ENCODE measurements at places on chromosomes 6 and 20.

DNA sequence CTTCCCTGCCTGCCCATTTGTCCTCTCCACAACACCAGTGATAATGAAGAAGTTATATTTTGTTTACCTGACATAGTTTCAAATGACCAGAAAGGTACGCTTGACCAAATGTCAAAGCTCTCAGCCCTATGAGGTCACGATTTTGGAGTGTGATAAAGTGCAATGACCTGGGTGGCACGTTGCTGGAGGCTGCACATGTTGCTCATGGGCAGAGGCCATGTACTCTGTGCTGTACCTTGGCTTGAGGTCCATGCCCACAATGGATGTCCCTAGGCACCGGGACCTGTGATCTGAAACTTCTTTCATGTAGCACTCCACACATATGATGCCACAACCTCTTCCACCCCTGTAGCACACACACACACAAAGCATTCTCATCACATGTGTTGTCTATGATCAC, 164.0 kb upstream of the HEY2 start:
- no peak for DNase-seq

- no peak for DNase-seq
Observed at GRCh38 chr6:128532827-128533226, 12.4 kb upstream of the PTPRK start.

GRCh38 chr6:22248513-22249308, 48.1 kb downstream of the PRL start:
- no peak for DNase-seq

GRCh38 chr6:157726892-157727628, 96.0 kb upstream of the SNX9 start:
- no peak for DNase-seq

DNA sequence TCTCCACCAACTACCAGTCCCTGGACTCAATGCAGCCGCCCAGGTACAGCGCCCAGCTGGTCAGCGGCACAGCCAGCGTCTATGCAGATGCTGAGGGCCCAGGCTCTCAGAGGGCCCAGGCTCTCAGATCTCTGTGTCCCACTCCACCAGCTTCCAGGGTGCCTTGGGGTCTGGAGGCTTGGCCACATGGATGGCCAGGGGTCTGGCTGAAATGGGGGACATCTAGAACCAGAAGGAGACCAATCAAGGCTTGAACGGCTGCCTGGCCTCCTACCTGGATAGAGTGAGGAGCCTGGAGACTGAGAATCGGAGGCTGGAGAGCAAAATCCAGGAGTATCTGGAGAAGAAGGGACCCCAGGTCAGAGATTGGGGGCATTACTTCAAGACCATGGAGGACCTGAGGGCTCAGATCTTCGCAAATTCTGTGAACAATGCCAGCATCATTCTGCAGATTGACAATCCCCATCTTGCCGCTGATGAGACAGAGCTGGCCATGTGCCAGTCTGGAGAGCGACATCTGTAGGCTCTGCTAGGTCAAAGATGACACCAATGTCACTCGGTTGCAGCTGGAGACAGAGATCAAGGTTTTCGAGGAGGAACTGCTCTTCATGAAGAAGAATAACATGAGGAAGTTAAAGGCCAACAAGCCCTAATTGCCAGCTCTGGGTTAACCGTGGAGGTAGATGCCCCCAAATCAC, 44.1 kb upstream of the GRM4 start:
- no peak for DNase-seq

GRCh38 chr20:50504231-50504823, 5.9 kb upstream of the PTPN1 start:
- DNase-seq, result no peak

DNA sequence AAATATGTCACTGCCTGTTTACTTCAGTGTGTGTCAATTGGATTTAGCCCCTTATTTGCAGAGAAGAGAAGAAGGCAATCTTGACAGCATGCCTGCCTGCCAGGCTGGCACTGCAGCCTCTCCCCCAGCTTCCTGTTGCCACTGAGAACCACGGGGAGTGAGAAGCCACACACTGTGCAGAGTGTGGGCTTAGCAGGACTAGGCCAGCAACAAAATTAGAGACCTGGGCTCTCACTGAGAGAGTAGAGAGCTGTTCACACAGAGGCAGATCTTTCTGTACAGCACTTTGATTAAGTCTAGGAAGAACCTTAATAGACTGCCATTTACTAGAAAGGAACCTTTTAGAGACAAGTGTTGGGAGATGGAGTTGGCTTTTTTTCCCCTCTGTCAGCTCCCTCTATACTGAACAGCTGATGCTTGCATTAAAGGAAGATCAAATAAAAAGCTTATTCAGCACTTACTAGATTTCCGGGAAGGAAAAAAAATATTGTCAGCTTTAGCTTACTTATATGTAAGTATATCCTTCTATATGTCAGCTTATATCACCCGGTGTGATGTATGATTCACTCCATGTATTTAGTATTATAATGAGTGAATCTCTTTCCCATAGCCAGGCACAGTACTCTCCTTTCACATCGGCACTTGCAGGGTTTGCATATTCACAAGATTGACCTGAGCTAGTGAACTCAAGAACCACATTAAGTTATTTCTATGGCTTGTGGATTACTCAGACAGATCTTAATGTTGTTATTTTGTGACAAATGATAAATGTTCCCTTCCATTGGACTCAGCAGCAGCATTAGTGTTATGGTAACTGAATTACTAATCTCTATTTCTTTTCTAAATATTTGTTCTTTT, 851.0 kb upstream of the EPHA7 start:
- no peak for DNase-seq

- no peak for DNase-seq
Observed at GRCh38 chr6:124822204-124822613, 140.0 kb upstream of the RNF217 start.

- DNase-seq, result no peak
Observed at GRCh38 chr6:38720295-38720694, 5.2 kb downstream of the DNAH8 start.

GRCh38 chr6:80145509-80145908, 39.0 kb downstream of the BCKDHB start:
- DNase-seq, result no peak

DNA sequence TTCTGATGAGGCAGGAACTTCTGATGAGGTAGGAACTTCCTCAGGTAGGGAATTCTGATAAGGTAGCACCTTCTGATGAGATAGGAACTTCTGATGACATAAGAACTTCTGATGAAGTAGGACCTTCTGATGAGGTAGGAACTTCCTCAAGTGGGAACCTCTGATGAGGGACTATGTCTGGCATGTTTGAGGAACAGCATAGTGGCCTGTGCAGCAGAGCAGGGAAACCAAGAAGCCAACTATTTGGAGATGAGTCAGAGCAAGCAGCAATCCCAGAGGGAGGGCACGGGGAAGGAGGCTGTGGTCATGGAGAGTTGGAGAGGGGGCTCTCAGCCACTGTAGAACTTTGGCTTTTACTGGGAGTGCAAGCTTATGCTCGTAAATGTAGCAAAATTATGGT, 132.4 kb downstream of the CFAP61 start:
- DNase-seq, result no peak

- no peak for DNase-seq
Observed at GRCh38 chr20:45283551-45284057, 23.0 kb upstream of the RBPJL start.

DNA sequence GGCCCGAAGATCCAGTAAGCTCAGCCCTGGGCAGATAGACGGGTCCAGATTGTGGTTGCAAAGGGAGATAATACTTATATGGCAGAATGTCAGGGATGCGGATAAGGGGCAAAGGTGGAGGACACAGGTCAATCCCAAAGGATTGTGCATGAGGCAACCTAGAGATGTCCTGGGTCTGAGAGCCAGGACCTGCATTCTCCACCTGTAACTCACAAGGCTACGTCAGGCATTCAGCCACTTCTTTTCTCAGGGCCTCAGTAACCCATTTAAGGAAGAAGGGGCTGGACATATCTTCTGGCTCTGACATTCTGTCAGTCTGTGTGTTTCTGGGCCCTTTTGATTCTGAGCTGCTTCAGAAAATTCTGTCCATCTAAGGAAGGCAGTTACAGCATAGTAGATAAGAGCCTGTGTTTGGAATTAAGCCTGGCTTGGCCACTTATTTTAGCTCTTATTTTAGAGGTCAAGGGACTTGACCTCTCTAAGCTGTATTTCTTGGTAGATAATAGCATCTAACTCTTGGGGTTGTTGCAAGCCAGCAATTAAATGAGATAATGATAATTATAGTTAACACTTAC, 40.2 kb downstream of the CNBD2 start:
- no peak for DNase-seq

DNA sequence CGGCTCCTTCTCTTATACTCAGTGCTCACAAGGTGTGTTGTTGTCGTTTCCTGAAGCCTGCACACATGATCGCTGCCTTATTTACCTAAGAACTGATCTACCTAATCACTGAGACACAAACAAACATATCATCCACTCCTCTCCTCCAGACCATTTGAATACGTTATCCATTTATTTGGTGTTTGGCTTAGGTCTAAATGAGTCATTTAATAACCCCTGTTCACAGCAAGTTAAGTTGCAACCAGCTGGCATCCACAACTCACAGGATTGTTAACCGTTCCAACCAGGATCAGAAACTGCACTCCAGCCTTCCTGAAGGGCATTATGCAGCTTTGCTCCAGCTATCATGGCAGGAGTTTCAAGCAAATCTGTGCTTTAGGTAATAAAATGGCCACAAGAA, 511.1 kb upstream of the MAP3K7 start:
- DNase-seq, result no peak

DNA sequence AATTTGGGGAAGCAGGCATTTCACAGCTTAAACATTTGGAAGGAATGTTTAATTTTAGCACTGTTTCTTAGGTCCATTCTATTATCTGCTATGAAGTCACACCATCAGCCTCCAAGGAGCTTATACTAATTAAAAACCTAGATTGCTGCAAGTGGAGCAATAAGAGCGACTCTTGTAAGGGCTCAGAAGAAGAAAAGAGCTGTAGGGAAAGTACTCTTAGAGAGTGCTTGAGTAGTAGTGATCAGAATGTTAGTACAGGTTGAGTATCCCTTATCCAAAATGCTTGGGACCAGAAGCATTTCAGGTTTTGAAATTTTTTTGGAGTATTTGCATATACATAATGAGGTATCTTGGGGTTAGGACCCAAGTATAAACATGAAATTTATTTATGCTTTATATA, 285.3 kb downstream of the UBE3D start:
- DNase-seq, result no peak

GRCh38 chr20:62906209-62906608, 20.1 kb downstream of the DIDO1 start:
- no peak for DNase-seq

- DNase-seq, result no peak
Observed at GRCh38 chr6:156953127-156953478, 175.9 kb downstream of the ARID1B start.

GRCh38 chr20:19729672-19730071, 28.4 kb upstream of the RIN2 start:
- DNase-seq, result no peak

- DNase-seq, result no peak
Observed at GRCh38 chr6:45637611-45638257, 260.0 kb upstream of the SUPT3H start.
